ENCODE measurements at places on chromosomes 7 and 10.

DNA sequence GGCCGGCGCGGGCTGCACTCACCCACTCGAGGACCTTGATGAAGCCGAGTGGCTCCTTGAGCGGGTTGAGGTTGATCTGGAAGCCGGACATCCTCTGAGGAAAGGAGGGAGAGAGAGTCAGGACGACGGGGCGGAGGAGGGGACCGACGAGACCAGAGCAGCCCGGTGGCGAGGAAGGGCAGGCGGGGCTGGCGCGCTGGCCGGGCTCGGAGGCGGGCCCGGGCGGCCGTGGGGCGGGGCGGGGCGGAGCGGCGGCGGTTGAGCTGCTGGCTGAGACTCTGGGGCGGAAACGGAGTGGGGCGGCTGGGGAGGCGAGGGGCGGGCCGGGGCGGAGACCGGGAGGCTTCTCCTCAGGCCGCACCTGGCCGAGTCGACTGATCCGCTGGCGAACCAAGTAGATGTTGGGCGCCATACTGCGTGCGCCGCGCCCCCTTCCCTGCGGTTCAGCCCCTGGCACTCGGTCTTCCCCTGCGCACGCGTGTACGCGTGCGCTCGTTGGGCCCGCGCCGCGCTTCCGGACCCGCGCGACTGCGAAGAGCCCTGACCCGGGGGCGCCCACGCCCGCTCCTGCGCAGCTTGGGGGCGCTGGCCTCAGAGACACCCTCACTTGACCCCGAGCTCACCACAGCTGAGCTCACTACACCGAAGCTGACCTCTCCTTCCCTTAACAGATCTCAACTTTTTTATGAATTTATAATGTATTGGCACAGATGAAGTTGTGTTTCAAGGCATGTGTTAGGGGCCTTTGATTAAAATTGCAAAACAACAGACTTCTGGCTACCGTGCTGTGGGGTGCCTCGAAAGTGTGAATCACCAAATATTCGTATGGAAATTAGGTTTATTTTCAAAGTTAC, at the start of gene SYPL1:
Gene SYPL1 (minus strand): TSS at position 195 of the 854 bp plus-strand sequence. CDS start 104 bp downstream, at position 91.
- DNase-seq = peak; percentile 82

DNA sequence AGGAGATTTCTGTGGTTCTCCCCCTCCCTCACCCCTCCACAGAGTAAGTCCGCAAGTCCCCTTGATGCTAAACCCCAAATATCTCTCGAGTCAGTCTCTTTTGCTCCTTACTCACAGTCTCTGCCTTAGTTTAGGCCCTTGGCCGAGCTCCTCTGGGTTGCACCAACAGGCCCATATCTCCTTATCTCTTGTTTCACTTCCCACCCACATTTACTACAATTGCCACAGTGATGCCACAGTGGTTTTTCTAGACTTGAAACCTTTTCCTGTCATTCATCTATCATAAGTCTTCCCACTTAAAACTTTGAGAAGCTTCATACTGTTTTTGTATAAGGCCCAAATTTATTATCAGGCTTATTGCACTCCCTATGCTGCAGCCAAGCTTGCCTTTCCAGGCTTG, 23.4 kb upstream of the NME8 start:
- no peak for DNase-seq

DNA sequence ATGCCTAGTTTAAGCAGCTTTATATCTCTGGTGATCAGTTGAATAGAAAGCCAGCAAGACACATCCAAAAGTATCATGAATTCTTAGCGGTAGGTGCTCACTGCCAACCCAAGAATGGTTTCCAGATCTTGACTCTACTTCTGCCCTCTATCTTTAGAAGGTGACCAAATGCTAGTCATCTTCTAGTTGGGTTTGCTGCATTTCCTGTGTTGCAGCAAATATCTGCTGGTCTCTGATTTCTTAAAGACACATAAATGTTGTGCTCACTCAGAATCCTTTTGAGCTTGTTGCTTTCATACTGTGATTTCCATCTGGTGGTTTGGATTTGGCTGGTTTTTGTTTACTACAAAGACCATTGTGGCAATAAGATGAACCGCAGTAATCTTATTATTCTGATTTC, 2.2 kb downstream of the CDC123 start:
- DNase-seq = no peak

GRCh38 chr7:129665013-129665401, 53.5 kb downstream of the NRF1 start:
- DNase-seq = no peak

- peak; percentile 21 for DNase-seq
Observed at GRCh38 chr7:130242198-130243014, 24.3 kb upstream of the CPA2 start.

GRCh38 chr7:24318326-24318725, 34.3 kb downstream of the NPY start:
- DNase-seq = no peak

DNA sequence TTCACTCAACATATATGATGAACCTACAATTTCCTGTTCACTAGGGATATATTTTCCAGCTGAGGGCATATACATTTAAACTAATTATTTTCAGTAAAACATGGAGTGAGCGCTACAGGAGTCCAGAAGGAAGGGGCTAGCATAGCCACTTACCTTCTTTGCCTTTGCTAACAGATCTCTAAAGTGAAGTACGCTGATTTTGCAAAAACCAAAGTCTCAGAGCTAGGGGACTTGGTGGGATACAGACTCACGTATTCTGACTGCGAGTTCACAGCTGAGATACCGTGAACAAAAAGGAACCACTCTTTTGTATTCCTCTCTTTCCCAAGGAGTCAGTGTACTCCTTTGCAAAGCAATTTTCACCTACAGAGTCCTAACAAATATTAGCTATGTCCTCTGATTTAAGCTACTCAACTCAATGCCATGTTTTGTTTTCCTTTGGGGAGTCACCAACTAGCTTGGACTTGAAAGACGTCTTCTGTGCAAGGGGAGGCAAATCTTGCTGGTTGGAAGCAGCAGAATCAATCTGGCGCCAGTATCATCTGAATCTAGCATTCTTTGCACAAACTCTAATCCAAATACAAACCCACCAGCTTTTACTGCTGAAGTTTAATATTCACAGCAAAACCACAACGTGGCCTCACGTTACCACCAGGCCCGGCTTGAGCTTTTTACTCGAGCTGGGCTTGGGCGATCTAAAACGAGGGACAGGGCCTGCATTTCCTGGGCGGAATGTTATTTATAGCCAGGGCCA, 657 bp downstream of the CDNF start:
- no peak for DNase-seq

DNA sequence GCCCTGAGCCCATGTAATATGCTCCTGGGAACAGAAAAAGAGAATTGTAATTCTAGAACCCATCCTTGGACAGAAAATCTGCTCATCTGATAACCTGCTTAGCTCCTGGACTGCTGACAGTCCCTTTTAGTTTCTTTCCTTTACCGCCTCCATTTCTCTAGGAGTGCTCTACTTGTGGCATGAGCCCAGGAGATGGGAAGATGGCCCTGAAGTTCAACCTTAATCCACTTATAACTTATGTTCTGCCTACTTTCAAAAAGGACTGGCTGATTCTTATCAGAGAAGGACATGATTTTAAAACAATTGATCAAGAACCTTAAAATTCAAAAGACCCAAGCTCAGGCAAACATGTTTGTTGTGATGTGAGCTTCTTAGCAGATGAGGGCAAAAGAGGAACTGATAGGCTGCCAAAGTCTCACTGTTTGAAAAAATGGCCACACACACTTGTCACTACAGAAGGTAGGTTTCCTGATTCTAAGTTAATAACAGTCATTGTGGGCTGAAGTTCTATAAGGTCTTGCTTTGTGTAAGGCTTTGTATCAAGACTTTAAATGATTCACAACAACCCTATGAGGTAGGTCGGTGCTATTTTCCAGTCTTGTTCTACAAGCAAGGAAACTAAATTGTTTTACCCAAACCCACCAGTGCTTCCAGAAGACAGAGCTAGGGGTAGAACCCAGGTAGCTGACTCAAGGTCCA, 94.3 kb upstream of the AFAP1L2 start:
- no peak for DNase-seq

- DNase-seq = no peak
Observed at GRCh38 chr10:91944880-91945630, 21.5 kb downstream of the BTAF1 start.

DNA sequence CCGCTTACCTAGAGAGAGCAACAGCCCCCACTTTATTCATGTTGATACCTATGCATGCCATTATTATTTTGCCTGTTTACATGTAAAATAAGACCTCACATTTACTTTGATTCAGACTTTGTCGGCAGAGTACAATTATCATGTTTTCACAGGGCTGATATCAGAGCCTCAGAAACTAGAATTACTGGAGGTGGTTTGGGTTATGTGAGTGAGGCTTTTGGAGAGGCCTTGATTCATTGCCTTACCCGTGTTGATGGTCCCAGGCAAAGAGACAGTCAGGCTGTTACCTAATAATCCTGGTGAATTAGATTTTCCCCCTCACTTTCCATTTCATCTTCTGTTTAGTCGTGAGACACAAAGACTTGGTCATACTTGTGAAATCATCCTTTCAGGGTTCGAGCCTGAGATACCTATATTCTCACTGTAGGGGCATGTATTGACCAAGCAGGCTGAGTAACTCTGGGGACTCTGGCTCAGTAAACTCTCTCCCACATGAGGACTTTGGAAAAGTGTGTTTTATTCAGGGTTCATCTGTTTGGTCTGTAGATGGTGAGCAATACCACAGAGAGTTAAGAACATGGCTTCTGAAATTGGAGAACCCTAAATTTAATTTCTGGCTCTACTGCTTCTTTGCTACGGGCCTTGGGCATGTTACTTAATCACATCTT, 150.9 kb downstream of the CELF2 start:
- no peak for DNase-seq

DNA sequence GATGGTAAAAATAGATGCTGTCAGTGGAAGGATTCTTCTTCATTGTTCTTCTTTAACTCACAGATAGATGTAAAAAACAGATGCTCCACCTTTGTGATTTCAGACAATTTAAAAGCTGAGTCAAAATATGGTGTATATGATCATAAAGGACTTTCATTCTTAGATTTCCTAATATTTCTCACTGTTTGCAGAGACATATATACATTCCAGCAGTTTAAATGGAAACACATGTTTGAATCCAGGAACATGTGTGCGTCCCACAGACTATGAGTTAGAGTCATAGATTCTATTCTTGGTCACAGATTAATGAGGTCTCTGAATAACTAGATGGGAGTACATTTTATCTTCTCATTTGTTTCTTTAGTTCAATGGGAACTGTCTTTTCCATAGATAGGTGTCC, 109.6 kb downstream of the BICC1 start:
- no peak for DNase-seq

DNA sequence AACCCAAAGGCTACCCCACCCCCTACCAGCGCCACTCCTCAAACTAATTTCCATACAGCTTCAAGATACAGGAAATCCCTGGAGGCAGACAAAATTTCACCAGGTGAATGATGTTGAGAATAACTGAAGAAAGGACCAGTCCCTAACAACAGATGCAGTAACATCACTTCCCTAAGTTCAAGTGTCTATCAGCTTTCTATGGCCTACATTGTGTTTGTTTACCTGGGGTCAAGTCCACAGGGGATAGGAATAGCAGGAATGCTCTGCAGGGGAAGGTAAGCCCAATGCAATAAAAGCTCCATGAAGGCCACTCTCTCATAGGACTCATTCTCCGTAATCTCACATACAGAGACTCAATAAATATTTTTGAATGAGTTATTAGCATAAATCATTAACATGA, 26.9 kb downstream of the FAM13C start:
- DNase-seq = no peak

DNA sequence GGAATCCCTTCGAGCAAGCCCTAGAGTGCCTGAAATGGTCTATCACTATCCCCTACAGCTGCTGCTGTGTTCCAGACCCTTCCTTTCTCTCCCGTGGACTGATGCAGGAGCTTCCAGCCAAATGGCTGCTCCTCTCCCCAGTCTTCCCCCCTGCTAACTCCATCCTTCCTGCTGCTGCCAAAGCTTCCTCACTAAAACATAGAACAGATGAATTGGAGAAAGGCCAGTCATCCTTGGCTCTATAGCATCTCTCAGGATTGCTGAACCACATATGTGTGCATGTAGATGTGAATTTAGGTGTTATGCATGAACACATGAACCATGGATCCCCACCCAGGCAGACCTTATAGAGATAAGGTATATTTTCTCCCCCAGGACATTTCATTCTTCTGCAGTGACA, 60.7 kb downstream of the GPR26 start:
- DNase-seq = no peak

DNA sequence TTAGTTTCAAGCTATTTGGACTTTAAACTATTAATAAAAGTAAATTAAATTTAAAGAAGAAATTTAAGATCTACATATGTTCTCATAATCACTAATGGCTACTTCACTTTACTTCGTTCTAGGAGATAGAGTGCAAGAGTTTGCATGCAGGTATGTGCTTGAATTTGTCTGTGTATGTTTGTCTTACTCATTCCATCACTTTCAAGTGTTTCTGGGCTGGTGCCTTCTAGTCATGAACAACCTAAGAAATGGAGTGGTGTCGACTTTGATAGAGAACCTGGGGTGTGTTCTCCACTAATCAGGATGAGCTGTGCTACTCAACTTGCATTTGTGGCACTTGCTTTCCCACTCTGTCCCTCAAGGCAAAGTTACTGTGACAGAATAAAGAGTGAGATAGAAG, 169.9 kb downstream of the KCND2 start:
- DNase-seq = no peak

DNA sequence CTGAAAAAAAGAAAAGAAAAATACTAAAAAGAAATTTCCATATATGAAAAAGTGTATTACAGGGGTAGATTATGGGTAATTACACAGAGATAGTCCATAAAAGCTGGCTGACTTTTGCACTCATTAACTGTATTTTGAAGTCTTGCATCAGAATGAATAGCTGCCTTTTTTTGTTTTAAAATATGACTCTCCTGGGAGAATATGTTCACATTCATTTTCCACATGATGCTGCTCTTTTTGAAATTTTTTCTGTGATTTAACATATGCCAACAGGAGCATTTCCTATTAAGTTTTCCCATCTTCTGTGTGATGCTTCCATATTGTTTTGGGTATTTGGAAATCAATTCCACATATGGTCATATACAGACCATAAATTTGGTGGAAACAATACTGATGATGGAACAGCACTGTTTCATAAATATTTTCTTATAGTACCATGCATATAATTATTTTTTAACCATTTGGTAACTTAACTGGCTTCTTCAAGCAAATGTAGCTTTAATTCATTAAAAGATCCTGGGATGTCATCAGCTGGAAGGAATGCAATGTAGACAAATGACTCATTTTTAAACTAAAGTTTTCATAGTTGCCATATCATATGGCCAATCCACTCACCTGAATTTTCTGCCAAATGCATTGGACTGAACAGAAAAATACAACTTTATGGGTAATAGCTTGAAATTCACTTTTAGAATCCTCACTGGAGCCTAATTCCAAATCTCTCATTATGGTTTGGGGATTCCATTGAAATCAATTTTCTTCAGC, 313.9 kb upstream of the GLI3 start:
- no peak for DNase-seq

GRCh38 chr7:25348104-25348503, 119.8 kb upstream of the NPVF start:
- no peak for DNase-seq

DNA sequence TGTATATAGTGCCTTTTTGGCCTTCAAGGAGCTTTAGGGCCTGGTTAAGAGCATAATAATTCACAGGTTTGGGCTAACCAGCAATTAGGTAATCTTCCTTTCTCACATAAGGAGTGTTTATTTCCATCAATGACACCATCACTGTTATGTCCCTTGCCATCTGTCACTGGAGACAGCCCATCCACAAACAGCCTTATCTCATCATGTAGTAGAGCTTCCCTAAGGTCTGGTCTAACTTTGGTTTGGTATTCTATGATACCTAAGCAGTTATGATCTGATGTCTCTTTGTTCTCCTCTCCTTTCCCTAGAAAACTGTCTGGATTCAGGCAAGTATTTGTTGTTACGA, 26.4 kb downstream of the MAPK8 start:
- no peak for DNase-seq

All from activated naive CD8-positive, alpha-beta T cell treated with anti-CD3 and anti-CD28 coated beads, Interleukin-2, amount 50 U/mL, for 16 hours (primary cell).